ENCODE measurements at places on chromosomes 3 and 15.

- no peak for DNase-seq
These were observed 5.2 kb downstream of the ACY1 start for GRCh38 chr3:51988286-51989146.

- DNase-seq = no peak
These were observed 41.2 kb downstream of the PTPN23 start for GRCh38 chr3:47421741-47422649.

DNA sequence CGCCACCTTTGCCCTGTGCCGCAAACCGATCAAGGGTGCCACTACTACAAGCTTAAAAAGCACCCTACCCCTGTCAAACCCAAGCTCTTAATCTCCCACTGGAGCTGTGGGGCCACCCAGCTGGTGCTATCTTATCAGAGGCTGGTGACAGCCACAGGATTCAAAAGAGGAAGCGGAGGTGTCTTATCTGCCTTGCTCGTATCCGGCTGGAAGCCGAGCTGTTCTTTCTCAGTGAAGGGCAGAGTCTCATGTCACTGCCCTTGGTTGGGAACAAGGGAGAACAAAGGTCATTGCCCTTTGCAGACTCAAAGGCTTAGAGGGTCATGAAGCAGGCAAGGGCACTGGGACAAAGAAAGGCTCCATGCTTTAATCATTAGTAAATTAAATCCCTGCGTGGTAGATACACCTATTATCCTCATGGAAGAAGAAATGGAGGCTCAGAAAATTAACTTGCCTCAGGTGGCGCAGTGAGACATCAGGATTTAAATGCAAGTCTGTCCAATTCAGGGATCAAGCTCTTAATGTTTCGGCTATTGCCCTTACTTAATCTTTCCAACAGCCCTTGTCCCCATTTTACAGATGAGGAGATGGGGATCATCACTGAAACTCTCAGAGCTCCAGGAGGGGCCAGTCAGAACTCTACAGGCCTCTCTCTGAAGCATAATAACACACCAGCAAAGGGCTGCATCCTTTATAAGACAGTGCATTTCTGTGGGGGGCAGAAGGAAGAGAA is 360.0 kb upstream of the PROK2 start:
- DNase-seq = no peak

- DNase-seq = no peak
These were observed 31.7 kb downstream of the GPR149 start for GRCh38 chr3:154398084-154398967.

DNA sequence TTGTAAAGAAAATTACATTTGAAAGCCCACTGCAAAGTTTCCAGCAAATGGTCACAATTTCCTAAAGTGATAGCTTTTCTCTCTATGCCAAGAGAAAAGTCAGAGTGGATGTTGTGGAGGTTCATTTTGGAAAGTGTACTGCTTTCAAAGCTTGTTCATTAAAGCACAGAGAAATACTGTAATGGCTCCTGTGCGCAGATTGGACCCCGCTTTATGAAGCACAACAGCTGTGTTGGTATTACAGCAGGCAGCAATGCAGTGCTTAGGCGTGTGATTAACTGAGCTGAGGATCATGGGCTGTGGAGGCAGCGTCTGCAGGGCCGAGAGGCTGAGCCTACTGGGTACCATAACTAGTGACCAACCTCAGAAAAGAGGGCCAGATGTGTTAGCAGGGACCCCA is 478.4 kb upstream of the CFAP20DC start:
- no peak for DNase-seq

DNA sequence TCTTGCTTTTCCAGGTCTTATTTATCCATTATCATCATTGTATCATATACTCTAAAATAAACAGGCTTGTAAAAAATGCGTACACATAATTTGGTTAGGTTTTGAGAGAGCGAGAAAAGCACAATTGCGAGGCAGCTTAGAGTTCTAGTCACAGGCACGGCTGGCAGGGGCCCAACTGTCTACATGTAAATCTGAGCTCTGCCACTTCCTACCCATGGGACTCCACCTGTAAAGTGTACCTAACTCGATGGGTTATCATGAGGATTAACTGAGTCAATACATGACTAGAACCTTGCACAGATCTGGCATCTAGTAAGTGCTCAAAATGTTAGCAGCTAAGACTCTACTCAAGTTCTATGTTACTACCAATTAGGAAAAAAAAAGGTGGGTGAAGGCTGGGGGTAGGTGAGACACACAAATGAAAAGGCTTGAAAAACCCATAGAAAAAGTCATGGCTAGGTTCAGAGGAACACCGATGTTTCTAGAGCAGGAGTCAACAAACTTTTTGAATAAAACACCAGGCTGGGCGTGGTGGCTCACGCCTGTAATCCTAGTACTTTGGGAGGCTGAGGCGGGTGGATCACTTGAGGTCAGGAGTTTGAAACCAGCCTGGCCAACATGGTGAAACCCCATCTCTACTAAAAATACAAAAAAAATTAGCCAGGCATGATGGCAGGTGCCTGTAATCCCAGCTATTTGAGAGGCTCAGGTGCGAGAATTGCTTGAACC is 36.2 kb downstream of the GLB1 start:
- no peak for DNase-seq

DNA sequence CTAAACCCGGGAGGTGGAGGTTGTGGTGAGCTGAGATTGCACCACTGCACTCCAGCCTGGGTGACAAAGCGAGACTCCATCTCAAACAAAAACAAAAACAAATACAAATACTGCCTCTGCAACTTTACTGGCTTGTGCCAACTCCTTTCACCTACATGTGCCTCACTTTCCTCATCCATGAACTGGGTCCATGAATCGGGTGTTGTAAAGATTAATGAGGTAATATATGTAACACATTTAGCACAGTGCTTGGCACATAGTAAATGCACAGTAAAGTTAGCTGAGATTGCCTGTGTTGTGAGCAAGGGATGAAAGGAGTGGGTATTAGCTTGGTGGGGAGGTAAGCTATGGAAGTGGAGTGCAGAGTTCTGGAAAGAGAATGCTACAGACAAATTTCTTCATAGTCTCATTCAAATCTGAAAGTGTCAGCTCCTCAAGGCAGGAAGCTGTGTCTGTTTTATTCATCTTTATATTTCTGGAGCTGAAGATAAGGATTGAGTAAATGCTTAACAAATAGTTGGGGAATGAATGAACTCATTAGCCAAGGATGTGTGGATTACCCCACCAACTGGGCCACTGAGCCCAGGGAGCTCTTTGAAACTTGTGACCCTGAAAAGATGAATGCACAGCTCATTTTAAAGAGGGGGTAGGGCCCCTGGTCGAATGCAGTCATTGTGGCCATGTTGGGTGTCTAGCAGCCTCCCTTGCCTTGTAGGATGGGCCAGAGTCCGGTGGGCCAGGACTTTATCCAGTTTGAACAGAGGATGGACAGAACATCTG is 7.7 kb upstream of the CDCP1 start:
- DNase-seq = no peak

Data from NCI-H1048 (cell line).